ENCODE measurements at places on chromosomes 1 and 21.

- DNase-seq = no peak
Measured at GRCh38 chr1:245079021-245079609, 75.7 kb upstream of the KIF26B start.

- no peak for DNase-seq
Measured at GRCh38 chr1:54417123-54417522, 10.9 kb upstream of the SSBP3 start.

DNA sequence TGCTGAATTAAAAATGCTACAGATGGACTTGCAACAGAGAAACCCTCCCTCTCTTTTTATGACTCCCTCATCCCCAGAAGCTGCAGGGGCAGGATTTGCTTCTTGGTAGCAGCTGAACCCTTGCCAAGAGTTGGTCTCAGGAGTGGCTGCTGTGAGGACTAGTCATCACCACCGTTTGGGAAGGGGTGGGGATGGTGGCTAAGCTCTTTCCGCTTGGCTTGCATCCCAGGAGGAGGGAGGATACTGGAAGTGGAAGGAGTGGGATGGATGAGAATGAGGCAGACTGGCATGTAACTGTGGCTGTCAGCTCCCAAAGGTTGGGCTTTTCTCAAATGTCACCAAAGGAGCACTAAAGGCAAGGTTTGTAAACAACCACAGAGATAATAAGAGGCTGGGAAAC, 50.8 kb upstream of the COL24A1 start:
- no peak for DNase-seq

GRCh38 chr1:82116105-82116504, 315.4 kb downstream of the ADGRL2 start:
- no peak for DNase-seq

GRCh38 chr1:109850827-109851226, 59.8 kb upstream of the CSF1 start:
- DNase-seq = no peak

- DNase-seq = no peak
Measured at GRCh38 chr1:170685166-170685565, 21.2 kb downstream of the PRRX1 start.

- DNase-seq = no peak
Measured at GRCh38 chr1:201072149-201072548, 40.1 kb downstream of the CACNA1S start.

DNA sequence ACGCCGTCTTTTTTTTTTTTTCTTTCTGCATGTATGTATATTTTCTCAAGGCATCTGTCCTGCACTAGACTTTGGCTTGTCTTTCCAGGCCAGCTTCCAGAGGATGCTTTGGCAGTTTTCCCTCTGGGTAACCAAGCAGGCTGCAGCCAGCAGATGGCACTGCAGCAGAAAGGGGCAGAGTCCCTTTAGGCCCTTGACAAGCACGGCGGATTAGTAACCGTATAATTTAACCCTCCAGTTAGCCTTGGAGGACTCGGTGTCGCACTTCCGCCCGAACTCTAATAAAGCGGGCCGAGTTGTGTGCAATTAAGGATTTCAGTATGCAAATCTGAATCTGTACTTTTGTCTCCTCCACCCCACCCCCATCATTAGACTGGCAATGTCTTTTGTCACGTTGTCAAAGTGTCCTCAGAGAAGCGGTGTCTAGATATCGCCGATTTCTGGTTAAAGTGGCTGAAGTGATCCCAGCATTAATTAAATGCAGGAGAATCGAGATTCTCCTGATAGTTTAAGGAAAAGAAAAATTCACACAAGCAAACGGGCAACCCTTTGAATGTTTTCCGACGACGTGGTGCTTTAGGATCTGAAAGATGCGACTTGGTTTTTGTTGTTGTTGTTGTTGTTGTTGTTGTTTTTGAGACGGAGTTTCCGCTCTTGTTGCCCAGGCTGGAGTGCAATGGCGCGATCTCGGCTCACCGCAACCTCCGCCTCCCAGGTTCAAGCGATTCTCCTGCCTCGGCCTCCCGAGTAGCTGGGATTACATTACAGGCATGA, 1.1 kb upstream of the TMEM167B start:
- no peak for DNase-seq

DNA sequence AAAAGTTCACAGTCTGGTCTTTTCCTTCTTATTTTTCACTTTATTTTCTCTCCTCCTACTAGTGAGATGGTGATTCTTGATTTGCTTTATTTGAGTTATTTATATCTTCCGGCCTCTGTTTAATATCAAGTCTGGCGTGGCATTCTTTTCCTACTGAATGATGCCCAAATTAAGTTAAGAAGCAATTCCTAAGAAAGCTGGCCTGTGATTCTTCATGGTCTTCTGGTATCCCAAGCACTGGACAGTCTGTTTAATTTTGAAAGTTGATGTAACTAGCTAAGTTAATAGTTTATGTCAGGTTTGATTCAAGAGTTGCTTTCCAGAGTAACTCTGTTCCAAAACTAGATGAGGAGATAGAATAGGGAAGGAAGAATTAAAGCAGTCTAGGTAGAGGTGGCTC, 9.2 kb upstream of the ENAH start:
- DNase-seq = no peak

DNA sequence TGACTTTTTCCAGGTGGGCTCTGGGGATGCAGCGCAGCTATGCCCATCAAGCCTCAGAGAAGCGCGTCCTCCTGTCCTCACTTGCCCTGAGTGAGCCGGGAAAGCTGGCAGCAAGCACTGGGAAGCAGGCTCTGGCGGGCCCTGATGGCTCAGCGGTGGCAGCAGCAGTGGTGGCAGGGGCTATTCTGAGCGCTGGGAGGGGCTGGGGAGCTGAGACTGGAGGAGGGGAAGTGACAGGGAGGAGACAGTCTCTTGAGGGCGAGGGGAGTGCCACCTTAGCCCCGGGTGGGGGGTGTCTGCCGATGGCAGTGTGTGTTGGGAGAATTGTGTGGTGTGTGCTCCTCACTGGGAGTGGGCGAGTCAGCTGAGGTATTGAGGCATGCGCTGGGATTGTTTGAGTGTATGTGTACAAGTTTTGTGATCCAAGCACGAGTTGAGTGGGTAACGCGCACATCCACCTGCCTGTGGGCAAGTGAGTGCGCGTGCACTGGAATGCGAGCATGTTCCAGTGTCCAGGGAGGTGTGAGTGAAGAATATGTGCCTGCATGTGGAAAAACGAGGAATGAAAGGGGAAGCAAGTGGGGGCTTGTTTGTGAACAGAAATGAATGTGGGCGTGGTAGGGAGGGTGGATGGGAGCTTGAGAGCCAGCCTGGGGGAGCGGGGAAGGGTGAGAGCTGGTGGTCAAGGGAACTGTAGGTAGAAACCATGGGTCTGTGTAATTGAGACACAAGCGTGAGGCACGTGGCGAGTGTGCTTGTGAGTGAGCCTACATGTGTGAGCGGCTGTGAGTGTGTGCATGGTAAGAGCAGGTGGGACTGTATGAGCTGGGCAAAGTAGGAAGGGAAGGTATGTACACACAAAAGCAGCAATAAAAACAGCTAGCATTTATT, 2.9 kb upstream of the FOXO6 start:
- DNase-seq = no peak

GRCh38 chr1:75265792-75266191, 131.6 kb downstream of the LHX8 start:
- no peak for DNase-seq

DNA sequence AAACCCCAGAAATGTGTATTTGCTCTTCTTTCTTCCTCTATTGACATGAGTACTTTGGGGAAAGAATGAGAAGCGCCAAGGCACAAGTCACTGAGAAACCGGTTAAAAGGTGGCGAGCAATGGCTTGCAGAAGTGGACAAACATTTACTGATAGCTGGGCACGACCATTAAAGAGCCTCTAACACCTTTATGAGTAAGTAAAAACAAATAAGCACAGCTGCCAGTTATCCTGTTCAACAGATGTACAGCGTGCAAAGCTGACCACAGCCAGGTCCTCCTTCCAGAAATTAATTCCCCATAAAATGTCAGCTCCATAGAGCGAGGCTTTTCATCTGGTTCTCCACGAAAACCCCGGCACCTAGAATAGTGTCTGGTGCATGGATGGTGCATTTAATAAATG, 72.7 kb downstream of the CAPZB start:
- no peak for DNase-seq

GRCh38 chr21:26153758-26154157, 16.8 kb downstream of the APP start:
- no peak for DNase-seq

DNA sequence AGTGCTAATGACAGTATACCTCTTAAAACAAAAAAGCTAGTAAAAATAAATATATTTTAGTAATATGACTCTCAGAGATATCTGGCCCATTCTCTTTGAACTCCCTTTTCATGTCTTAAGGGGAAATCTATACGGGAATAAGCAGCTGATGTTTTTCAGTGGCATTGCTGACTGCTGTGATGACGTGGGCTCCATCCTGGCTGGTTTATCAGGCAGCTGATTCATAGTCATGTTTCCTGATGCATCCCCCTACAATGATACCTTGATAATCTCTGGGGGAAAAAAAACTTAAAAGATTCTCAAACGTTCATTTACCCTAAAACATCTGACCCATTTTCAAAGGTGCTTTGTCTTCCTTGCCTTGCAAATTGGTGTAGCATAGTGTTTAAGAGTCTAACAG, 53.8 kb downstream of the ABCA4 start:
- DNase-seq = no peak

- DNase-seq = no peak
Measured at GRCh38 chr1:233627376-233627775, 13.5 kb downstream of the KCNK1 start.

- no peak for DNase-seq
Measured at GRCh38 chr1:157289424-157290105, 151.4 kb upstream of the ETV3 start.

DNA sequence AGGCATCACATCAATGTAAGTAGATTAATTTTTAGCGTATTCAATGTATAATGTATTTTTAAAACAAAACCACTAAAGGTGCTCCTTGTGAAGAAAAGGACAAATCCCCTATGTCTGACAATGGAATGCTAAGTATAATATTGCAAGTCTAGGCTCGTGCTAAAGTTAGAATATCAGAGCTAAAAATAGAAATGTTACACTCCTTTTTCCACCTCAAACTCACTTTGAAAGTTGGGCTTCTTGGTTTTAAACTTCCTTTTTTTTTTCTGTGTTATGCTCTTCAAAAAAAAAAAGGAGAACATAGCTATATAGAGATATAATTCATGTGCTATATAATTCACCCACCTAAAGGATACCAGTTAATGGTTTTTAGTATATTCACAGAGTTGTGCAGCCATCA, 3.6 kb upstream of the SERBP1 start:
- DNase-seq = no peak

- DNase-seq = no peak
Measured at GRCh38 chr1:161676441-161676840, 13.5 kb downstream of the FCGR2B start.

DNA sequence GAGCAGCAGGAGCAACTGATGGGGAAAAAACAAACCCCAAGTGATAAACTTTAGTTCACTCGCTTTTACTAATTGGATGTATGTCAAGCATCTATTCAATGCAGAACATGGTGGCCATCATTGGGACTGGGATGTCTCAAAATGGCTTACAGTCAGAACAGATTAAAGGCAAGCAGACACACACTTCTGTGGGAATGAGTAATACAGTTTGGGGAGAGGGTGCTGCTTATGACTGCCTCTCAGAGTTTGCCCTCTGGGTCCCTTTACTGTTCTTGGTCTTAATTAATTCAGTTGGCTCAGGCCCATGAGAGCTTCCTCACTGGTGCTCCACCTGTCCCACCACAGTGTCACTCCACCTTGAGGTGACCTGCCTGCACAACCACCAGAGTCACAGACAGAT, 119.5 kb downstream of the TBX19 start:
- DNase-seq = no peak

DNA sequence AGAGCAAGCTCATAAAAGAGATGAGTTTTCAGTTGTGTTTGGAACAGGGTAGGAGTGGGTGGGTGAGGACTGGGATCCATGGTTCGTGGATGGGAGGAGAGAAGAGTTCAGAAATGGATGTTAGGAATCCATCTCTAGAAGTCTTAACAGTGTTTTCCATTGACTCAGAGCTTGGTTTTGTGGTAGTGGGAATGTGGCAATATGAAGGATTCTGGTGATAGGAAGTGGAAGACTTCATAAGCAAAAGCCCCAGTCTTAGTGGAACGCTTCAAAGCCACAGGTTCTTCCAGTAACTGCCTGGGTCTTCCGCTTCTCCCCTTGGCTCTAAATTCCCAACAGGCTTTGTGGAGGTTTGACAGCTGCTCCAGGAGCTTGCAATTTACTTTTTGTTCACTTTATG, 167.9 kb downstream of the KCNJ6 start:
- DNase-seq = no peak

DNA sequence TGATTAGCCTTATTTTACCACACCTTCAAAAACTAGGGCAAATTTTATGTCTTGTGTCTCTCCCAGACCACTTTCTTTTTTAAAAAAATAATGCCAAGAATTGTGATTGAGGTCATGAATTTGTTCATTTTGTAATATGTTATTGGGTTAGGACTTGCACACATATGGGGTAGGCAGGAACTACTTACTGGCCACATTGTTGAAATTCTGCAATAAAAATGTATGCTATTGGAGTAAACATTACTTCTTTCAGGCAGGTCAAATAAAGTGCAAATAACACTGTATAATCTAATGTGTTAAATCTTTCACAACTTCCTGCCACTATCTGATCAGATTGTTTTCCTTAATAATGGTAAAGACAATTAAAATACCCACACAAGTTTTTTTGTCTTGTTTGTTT, 166.6 kb upstream of the COL11A1 start:
- DNase-seq = no peak

DNA sequence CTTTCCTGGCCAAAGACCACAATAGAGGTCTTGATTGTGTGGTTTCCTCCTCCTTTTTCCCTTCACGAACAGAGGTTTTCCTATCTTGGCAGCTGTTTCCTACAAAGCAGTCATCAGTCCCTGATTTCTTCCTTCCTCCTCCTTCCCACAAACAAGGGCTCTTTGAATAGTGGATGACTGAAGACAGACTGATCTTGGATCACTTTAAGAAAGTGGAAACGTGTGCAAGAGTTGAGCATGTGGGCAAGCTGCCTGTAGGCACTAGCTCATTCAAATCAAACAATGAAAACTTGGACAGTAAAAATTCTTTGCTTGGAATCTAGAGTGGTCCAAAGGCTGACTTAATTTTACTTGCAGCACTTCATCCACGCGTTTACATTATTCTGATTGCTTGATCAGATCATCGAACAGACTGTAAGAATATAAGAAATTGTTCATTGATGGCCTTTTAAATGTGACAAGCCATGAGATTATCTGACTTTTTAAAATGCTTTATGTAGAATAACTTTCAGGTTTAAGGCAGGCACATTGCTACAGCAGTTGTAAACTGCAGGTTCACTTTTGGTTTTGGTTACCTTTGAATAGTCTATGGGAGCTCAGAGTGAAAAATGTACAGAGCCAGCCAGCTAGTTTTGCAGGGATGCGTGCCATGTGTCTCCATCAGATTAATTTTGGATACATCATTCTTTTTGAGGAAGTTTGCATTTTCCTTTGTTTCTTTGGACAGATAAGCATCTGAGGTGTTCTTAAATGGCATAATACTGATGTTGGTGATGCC, 34.4 kb downstream of the ADGRL2 start:
- DNase-seq = no peak

- no peak for DNase-seq
Measured at GRCh38 chr1:75188892-75189291, 54.7 kb downstream of the LHX8 start.
